Transverse colon (tissue), 4 donors: ENCODE measurements at places on chromosomes 7 and 10. TPM values are rescaled to one million over a fixed set of nuclear protein-coding genes. Genes with fewer than 3 reads are reported as not detected.

The DENND2A gene
- total RNA-seq, result 4.1 TPM

The ADCYAP1R1 gene
- 1.9 TPM for total RNA-seq

The COL13A1 gene
- 2.8 TPM for total RNA-seq

The PLCE1 gene
- total RNA-seq, result 100 TPM

The HMX2 gene
- 0.64 TPM for total RNA-seq

The ALDH18A1 gene
- 121 TPM for total RNA-seq

The FOXL3 gene
- not detected for total RNA-seq

The MKI67 gene
- total RNA-seq, result 40.8 TPM

The SGCE gene
- total RNA-seq, result 26.8 TPM

The GJC3 gene
- total RNA-seq, result not detected

The MSS51 gene
- total RNA-seq, result 2.4 TPM

The C10orf62 gene
- total RNA-seq, result not detected

The PON1 gene
- total RNA-seq, result 1.6 TPM

The ELMO1 gene
- total RNA-seq, result 80.8 TPM

The AGAP4 gene
- 13.0 TPM for total RNA-seq

The LRRC27 gene
- 69.5 TPM for total RNA-seq

The PSPH gene
- 10.9 TPM for total RNA-seq

The SPDYE8 gene
- total RNA-seq, result not detected

The ATOH7 gene
- total RNA-seq, result 0.27 TPM
